LoVo (cell line): ENCODE measurements at places on chromosomes 3 and 15.

GRCh38 chr3:49462222-49462621 is 7.8 kb upstream of the DAG1 start:
- DNase-seq = no peak

DNA sequence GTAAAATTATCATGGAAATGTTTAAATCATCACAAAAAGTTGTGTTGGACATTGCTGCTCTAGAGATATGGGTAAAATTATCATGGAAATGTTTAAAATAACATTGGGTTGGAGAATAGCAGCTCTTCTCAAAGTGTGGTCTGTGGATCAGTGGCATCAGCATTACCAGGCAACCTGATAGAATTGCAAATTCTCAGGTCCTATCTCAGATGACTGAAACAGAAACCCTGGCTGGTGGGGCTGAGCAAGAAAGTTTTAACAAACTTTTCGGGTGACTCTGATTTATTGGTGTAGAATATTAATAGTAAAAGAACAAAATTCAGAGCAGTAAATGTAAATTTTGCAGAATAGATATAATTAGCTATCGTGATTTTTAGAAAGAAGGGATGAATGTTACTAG is 28.9 kb downstream of the NXPE3 start:
- DNase-seq = no peak

- DNase-seq = no peak
Measured at GRCh38 chr3:115698851-115699591, 75.7 kb downstream of the GAP43 start.

- no peak for DNase-seq
Measured at GRCh38 chr3:45275006-45275704, 49.1 kb upstream of the TMEM158 start.

DNA sequence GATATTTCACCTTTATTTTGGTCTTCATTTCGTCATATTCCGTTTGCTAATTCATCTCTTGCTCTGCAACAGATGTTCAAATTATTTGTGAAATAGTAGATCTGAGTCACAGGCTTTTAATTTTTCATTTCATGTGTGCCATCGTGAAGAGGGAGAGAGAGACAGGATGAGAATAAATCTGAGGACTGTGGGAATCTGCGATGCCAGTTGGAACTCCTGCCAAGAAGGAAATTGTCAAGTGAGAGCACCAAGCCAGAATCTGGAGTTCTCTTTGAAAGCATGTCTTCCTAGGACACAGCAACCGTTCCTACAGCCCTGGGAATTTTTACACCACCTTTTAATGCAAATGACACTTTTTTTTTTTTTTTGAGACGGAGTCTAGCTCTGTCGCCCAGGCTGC is 48.8 kb downstream of the NSMCE3 start:
- no peak for DNase-seq

DNA sequence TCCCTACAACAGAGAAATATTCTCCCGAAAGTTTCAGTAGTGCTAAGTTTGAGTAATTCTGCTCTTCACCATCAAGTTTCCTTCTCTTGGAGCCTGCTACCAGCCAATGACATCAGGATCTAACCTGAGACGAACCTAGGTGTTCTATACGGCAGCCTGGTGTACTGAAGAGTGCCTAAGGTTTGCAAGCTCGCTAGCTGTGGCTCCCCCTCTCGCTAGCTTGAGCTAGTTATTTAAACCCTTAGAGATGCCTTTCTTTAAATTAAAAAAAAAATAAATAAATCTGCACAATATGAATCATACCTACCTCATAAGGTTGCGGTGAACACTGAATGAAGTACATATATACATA is 1.4 kb upstream of the COL8A1 start:
- no peak for DNase-seq
